ENCODE measurements at places on chromosomes 7 and 10.

GRCh38 chr10:49426490-49427360 is 30.8 kb upstream of the DRGX start:
- DNase-seq, result no peak

DNA sequence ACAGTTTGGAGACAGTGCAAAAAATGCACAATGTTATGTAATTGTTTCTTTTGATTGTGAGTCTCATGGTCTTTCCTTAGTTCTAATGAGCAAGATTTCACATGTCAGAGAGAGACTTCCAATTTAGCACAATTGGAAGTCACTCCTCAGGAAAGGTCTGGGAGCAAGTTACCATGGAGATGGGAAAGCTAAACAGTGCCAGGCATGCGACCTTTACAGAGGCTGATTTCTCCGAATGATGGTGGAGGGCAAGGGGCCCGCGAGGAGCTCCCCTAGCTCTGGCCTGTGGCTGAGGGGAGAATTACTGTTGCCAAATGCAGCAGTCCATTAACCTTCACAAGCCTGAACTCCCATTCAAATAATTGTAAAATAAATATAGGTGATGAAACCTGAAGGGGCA is 59.3 kb downstream of the CDCA7L start:
- DNase-seq, result no peak

GRCh38 chr10:14385596-14386593 is 55.2 kb upstream of the FRMD4A start:
- DNase-seq, result peak; percentile 92

GRCh38 chr10:2279711-2280110 is 542.4 kb upstream of the ADARB2 start:
- DNase-seq, result no peak

- peak; percentile 86 for DNase-seq
Measured at GRCh38 chr10:124152139-124153022, 59.0 kb upstream of the CHST15 start.

DNA sequence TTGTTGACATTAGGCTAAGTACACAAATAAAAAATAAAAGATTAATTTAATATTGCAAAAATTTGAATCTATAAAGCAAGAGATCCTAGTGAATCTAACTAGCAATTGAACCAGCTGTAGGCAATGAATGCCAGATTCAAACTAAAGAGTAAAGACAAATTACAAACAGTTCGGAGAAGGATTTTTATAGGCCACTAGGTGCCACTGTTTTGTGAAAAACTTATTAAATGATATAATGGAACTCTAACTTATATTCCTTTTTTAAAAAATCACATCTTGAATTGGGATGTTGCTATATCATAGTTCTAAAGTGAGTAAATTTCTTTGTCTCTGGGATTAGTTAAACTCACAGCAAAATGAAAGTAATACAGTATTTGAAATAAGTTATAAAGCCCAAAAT is 39.1 kb upstream of the GNAI1 start:
- peak; percentile 59 for DNase-seq

- DNase-seq, result no peak
Measured at GRCh38 chr7:81158189-81158588, 239.3 kb upstream of the SEMA3C start.
